PC-9 (cell line): ENCODE measurements at places on chromosomes 13 and 19. TPM values are rescaled to one million over a fixed set of nuclear protein-coding genes. Genes with fewer than 3 reads are reported as not detected.

CBARP gene
- total RNA-seq = 1.8 and 1.9 TPM in 2 replicates

DNA sequence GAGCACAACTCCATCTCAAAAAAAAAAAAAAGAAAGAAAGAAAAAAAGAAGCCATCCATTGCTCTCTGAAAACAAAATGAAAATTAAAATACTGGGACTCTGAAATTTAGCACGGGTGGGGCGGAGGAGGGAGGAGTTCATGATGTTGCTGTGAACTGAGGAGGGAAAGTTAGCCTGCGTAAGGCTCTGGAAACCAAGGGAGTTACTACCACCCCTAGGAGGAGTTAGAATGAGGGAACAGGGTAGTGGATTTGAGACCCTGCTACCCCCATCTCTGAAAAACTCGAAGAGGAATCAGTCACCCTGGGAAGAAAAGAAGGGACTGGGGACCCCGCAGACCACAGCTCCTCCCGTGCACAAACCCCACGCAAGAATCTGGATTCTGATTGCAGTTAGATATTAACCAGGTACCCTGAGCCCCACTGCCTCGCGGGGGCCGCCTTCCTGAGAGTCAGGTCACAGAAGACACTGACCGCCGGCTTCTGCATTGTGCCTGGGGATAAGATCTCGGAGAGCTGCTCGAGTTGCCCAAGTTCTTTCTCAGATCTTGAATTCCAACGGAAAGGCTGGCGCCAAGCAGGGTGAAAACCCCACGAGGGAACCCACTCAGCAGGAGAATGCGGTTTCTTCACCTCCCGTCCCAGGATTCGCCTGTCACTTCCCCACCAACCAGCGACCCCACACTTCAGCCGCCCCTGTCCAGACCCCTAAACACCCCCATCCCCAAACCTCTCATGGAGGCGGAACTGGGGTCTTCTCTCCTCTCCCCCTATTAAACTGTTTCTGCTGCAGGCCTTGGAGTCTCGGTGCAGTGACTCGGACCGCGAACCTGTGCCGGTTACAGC lies 870 bp downstream of the ZNF442 start:
- H3K36me3 ChIP-seq = no peaks in the 10 kb centered on the region
- H3K27ac ChIP-seq = no peak overlapping the region
- peak overlapping the region; percentile 32; the same call in 1 of the 2 replicates for H3K4me3 ChIP-seq
- DNase-seq = no peak
- H3K4me1 ChIP-seq = no peaks in the 10 kb centered on the region
- peaks cover 26% of the 10 kb centered on the region; the same call in 1 of the 2 replicates for H3K27me3 ChIP-seq

DNA sequence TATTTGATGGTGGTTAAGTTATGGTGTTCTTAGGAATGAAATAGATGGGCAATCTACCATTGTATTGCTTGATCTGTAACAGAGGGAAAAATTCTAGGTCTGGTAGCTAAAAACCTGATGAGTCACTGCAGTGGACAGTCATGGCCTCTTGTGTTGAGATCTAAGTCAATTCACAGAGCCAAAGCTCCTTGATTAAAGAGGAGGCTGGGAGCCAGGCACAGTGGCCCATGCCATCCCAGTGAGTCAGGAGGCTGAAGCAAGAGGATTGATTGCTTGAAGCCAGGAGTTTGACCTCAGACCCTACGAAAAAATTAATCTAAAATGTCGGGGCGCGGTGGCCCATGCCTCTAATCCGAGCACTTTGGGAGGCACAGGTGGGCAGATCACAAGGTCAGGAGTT lies 67.1 kb upstream of the KPNA3 start:
- peaks cover 33% of the 10 kb centered on the region for H3K4me1 ChIP-seq
- H3K27me3 ChIP-seq = no peaks in the 10 kb centered on the region
- no peaks in the 10 kb centered on the region for H3K36me3 ChIP-seq
- DNase-seq = peak; percentile 80

DNA sequence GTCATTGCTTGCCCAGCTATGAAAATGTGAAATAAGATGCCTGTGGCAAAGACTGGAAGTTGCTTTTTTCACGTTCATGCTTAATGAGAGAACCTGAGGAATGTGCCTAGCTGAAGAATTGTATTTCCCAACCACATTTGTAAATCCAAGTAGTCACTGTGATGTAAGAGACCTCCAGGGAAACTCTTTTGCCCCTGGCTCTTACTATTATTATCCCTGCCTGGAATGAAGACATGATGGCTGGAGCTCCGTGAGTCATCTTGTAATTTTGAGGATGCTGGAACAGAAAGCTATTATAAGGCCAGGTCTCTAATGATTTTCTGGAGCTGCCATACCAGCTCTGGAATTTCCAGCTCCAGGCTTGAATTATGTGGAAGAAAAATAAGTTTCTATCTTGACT lies 894.3 kb downstream of the DIAPH3 start:
- no peak for DNase-seq
- no peak overlapping the region for H3K27ac ChIP-seq

PCDH20 gene
- total RNA-seq = 0.09 and 0.13 TPM in 2 replicates

IFI30 gene
- total RNA-seq = 26.1 and 35.8 TPM in 2 replicates

DNA sequence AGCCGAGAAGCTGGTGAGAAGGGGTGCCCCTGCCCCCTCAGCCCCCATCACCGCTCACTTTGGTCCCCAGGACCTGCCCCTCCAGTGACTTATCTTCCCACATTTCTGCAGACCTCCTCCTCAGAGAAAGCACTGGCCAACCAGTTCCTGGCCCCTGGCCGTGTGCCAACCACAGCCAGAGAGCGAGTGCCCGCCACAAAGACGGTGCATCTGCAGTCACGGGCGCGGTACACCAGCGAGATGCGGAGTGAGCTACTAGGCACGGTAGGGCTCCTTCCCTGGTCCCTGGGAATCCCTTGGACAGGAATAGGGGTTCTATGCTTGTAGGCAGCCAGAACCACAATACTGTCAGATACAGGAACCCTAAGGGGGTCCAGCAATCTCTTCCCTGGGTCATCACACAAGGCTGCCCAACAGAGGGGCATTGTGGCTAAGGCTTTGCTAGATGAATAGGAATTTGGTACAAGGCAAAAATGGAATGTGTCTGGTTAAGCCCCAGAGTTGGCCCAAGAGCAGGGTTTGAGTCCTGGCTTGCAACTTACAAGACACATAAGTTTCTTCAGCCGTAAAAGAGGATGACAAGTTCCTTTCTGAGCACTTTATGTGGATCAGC lies 1.0 kb downstream of the USE1 start:
- H3K27ac ChIP-seq = no peak overlapping the region
- H3K27me3 ChIP-seq = no peaks in the 10 kb centered on the region
- peak overlapping the region; percentile 64 for H3K4me3 ChIP-seq
- no peak for DNase-seq
- H3K4me1 ChIP-seq = peaks cover 26% of the 10 kb centered on the region
- H3K36me3 ChIP-seq = peaks cover 6% of the 10 kb centered on the region; the same call in 1 of the 2 replicates

PSG1 gene
- 0.72 TPM in 1 of 2 replicates, not detected in the other for total RNA-seq

LIM2 gene
- total RNA-seq = not detected in 2 replicates

GRCh38 chr13:44868397-44868796 lies 120.9 kb downstream of the NUFIP1 start:
- no peak overlapping the region for H3K4me3 ChIP-seq
- peaks cover 12% of the 10 kb centered on the region; the same call in 1 of the 2 replicates for H3K4me1 ChIP-seq
- H3K36me3 ChIP-seq = no peaks in the 10 kb centered on the region
- no peaks in the 10 kb centered on the region for H3K27me3 ChIP-seq
- no peak overlapping the region for H3K27ac ChIP-seq

DNA sequence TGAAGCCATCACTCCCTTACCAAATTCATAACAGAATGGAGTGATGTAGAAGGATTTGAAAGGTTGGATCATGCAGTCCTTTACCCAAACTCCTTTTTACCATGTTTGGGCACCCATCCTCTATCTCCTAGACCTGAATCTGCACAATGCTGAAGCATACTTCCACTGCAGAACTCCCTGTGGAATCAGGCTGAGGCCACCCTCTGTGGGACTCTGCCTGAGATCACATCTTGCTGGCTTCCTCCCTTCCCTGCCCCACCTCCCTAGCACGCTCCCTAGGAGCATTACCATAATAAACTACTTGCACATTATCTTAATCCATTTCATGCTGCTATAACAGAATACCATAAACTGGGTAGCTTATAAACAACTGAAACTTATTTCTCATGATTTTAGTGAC lies 68.4 kb upstream of the VSTM2B start:
- no peaks in the 10 kb centered on the region for H3K36me3 ChIP-seq
- no peak overlapping the region for H3K4me3 ChIP-seq
- H3K4me1 ChIP-seq = no peaks in the 10 kb centered on the region
- DNase-seq = no peak

SERP2 gene
- total RNA-seq = 0.70 and 0.90 TPM in 2 replicates

DNA sequence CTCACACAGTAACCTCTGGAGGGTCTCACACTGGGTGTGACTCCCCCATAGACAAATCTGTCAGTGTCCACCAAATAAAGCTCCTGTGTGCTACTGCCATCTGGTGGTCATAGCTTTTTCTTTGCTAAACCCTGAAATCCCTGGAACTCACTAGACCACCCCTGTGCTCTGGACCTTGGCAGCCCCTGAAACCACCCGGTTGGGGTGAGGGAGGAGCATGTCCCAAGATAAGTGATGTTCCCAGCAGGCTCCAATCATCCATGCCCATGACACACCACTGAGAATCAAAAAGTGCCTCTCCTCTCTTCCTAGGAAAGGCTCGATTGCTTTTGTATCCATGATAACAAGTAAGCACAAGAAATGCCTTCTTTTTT lies 6.5 kb upstream of the HSD17B14 start:
- H3K36me3 ChIP-seq = no peaks in the 10 kb centered on the region
- peak; percentile 50 for DNase-seq
- no peaks in the 10 kb centered on the region for H3K4me1 ChIP-seq
- H3K27ac ChIP-seq = no peak overlapping the region

DNA sequence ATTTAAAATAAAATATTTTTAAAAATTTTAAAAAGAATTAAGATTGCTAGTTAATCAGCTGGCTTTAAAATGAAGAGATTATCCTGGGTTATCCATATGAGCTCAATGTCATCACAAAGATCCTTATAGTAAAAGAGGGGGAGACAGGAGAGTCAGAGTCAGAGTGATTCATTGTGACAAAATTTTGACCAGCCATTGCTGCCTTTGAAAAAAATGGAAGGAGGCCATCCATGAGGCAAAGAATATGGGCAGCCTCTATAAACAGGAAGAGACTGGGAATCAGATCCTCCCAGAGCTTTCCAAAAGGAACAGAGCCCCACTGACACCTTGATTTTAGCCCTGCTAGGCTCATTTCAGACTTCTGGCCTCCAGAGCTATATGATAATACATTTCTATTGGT lies 9.3 kb upstream of the RUBCNL start:
- H3K27me3 ChIP-seq = no peaks in the 10 kb centered on the region
- H3K4me3 ChIP-seq = no peak overlapping the region
- no peaks in the 10 kb centered on the region for H3K36me3 ChIP-seq
- no peaks in the 10 kb centered on the region for H3K4me1 ChIP-seq

ZNF441 gene
- 1.6 and 1.7 TPM in 2 replicates for total RNA-seq

DNA sequence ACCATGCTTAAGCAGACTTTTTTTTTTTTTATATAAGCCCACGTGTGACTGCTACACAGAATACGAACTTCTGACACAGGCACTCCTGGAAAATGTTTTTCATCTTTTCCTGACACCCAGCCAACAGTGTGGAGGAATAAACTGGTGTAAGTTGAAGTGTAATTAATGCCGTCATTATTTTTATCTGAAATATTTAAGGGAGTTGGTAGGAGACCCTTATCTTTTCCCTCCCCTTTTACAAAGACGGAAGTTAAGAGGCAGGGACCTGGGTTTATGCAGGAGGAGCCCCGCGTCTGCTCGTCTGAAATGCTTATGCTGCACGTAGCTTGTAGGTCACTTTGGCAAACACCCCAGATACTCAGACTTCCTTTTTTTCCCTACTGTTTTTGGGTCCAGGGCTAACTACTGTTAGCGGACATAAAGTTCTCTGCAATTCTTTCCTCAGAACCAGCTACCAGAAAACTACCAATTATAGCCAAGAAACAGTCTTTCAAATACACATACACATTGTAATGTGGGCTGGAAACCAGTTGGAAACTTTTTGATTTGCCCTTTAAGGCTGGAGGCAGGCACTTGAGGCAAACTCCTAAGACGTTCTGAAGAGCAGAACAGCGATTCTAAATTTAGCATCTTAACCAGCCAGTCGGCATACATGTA lies 50.8 kb downstream of the EFNB2 start:
- no peak overlapping the region for H3K4me3 ChIP-seq
- H3K27ac ChIP-seq = no peak overlapping the region
- H3K4me1 ChIP-seq = no peaks in the 10 kb centered on the region
- H3K36me3 ChIP-seq = no peaks in the 10 kb centered on the region

RFPL4AL1 gene
- not detected in 2 replicates for total RNA-seq

DNA sequence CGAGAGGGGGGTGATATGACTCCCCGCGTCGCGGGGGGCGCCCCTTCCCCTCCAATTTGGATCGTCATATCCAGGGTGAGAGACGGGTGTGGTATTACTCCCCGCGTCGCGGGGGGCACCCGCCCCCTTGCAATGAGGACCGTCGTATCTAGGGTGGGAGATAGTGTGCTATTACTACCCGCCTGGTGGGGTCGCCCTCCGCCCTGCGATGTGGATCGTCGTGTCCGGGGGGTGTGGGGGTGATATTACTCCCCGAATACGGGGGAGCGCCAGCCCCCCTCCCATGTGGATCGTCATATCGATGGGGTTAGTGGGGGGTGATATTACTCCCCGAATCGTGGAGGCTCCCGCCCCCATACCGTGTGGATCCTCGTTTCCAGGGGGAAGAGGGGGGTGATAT lies 29.2 kb upstream of the RGCC start:
- H3K4me3 ChIP-seq = no peak overlapping the region
- H3K27ac ChIP-seq = no peak overlapping the region
- no peak for DNase-seq
- no peaks in the 10 kb centered on the region for H3K27me3 ChIP-seq
- no peaks in the 10 kb centered on the region for H3K4me1 ChIP-seq
- H3K36me3 ChIP-seq = no peaks in the 10 kb centered on the region

DNA sequence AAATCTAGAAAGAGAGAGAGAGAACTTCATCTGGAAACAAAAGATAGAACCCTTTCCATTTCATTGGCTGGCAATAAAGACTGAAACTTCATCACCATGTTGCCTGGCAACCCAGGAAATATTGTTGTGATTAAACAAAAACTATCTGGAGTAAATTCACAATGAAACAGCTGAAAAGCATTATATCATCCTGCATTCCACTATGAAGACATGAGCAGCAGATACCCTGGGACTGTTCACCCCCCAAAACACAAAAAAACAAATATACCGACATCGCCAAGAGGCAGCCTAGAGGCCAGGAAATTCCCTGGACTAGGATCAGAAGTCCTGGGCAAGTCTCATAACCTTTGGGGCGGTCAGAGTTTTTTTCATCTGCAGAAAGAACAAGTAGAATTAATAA lies 158.3 kb downstream of the FOXO1 start:
- H3K4me1 ChIP-seq = 0 out of 2 replicates have a peak, but pooled peaks cover 4% of the 10 kb centered on the region
- H3K4me3 ChIP-seq = no peak overlapping the region
- no peak for DNase-seq

- H3K27ac ChIP-seq = no peak overlapping the region
- DNase-seq = no peak
- H3K4me3 ChIP-seq = no peak overlapping the region
- peaks cover 26% of the 10 kb centered on the region for H3K4me1 ChIP-seq
- H3K27me3 ChIP-seq = no peaks in the 10 kb centered on the region
- no peaks in the 10 kb centered on the region for H3K36me3 ChIP-seq
These were observed 32.9 kb upstream of the SLC15A1 start for GRCh38 chr13:98785405-98785804.

CALR gene
- total RNA-seq = 606 and 727 TPM in 2 replicates

- no peaks in the 10 kb centered on the region for H3K27me3 ChIP-seq
- H3K36me3 ChIP-seq = no peaks in the 10 kb centered on the region
- H3K4me3 ChIP-seq = no peak overlapping the region
- DNase-seq = no peak
These were observed 40.8 kb downstream of the RCBTB2 start for GRCh38 chr13:48492096-48492440.

- H3K36me3 ChIP-seq = no peaks in the 10 kb centered on the region
- no peak overlapping the region for H3K4me3 ChIP-seq
- H3K4me1 ChIP-seq = no peaks in the 10 kb centered on the region
These were observed 11.4 kb downstream of the NFIX start for GRCh38 chr19:13006431-13007281.

CD70 gene
- not detected in 2 replicates for total RNA-seq

CYP2A7 gene
- not detected in 2 replicates for total RNA-seq

CD177 gene
- 6.0 and 7.8 TPM in 2 replicates for total RNA-seq

MEIOSIN gene
- total RNA-seq = not detected in 2 replicates
